ENCODE measurements at places on chromosomes 5 and 9. TPM values are rescaled to one million over a fixed set of nuclear protein-coding genes. Genes with fewer than 3 reads are reported as not detected.

- DNase-seq, result no peak
These were observed 99.4 kb downstream of the DRD1 start for GRCh38 chr5:175344331-175345195.

GRCh38 chr5:107874795-107875194 lies 204.1 kb upstream of the EFNA5 start:
- no peak for DNase-seq

DNA sequence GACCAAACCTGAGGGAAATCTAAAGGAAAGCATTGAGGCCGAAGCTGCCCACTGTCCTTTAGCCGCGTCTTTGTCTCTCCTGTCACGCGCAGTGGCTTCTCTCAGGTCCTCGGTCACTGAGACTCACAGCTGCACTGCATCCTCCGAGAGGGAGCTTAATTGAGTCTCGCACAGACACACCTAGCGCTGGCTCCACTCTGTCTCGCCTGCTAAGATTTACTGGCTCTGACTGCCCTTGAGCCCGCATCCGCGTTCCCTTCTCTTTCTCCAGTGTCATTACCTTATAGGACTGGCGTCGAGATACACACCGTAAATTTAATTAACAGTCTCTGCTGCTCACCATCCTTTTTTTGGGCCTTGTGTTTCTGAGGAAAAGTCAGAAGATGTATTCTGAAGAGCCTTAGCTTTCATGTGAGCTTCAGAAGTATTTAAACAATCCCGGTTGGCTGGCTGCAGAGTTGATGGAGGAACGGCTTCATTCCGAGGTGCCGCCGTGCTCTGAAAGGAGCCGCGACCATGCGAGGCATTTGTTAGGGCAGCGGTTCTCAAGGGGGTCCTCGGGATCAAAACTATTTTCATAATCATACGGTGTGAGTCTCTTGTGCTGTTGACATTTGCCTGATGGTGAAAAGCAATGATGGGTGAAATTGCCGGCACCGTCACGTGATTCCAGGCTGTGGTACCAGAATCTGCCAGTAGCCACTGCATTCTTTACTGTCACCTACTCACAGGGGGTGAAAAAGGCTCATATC lies 58.3 kb downstream of the GPR107 start:
- DNase-seq, result no peak

DNA sequence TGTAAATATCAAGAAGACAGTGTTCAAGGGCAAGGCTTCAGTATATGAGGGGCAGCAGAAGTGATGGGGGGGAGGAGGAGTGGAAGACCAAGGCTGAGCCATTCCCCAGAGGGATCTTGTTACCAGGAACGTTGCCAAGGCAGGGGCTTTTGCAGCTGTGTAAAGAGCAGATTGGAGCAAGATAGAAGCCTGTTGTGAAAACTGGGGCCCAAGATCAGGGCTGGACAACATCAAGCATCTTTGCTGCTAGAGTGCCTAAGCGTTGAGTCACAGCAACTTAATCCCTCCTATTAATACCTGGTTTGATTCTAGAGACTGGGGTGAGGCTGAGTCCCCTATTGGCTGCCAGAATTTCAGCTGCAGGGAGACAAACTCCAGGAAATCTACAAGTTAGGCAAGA lies 18.4 kb upstream of the ERCC6L2 start:
- DNase-seq, result peak; percentile 9

DNA sequence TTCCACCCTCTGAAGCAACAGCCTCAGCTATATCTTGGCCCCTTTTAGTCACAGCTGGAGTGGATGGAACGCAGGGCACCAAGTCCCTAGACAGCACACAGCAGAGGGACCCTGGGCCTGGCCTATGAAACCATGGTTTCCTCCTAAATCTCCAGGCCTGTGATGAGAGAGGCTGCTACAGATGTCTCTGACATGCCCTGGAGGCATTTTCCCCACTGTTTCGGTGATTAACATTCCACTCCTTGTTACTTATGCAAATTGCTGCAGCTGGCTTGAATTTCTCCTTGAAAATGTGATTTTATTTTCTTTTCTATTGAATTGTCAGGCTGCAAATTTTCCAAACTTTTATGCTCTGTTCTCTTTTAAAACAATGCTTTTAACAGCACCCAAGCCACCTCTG lies 384.8 kb downstream of the PRR16 start:
- DNase-seq, result peak; percentile 61

- no peak for DNase-seq
These were observed 774.5 kb upstream of the RGMB start for GRCh38 chr5:97998941-97999340.

DNA sequence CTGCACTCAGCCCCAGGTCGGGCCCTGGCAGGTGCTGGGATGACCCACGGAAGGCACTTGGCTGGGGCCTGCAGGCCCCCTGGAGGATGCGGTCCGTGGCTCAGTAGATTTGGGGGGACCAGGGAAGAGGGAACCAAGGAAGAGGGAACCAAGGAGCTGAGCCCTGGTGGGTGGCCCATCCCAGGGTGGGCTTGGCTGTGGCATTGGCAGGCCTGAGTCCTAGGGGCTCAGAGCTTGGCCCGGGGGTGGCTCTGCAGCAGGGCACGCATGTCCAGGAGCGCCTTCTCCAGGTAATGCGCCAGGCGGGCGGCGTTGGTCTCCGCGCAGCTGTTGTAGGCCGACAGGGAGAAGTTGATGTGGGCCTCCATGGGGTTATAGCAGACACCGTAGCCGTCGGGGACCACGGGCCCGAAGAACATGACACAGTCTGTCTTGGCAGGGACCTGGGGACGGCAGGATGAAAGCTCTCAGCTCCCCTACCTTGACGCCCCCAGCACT lies 14.3 kb downstream of the DOLPP1 start:
- no peak for DNase-seq

GRCh38 chr9:137160716-137161557 lies 8.9 kb downstream of the LRRC26 start:
- peak; percentile 84 for DNase-seq

GRCh38 chr9:83011611-83012010 lies 51.3 kb downstream of the RASEF start:
- no peak for DNase-seq

DNA sequence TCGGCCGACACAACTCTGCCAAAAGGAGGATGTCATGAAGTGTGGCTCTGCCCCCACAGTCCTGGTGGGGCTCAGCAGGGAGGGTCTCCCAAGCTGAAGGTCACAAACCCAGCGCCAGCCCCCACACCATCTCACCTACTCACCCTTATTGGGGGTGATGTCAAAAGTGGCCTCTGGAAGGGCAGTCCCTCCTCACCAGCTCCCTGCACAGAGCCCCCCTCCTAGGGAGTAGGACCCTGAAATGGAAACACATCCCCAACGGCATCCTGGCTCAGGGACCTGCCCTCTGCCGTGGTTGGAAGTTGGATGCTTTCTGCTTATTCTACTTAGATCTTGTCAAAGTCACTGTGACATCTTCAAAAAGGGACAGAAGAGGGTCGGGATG lies 89.5 kb downstream of the NSUN2 start:
- DNase-seq, result no peak

DNA sequence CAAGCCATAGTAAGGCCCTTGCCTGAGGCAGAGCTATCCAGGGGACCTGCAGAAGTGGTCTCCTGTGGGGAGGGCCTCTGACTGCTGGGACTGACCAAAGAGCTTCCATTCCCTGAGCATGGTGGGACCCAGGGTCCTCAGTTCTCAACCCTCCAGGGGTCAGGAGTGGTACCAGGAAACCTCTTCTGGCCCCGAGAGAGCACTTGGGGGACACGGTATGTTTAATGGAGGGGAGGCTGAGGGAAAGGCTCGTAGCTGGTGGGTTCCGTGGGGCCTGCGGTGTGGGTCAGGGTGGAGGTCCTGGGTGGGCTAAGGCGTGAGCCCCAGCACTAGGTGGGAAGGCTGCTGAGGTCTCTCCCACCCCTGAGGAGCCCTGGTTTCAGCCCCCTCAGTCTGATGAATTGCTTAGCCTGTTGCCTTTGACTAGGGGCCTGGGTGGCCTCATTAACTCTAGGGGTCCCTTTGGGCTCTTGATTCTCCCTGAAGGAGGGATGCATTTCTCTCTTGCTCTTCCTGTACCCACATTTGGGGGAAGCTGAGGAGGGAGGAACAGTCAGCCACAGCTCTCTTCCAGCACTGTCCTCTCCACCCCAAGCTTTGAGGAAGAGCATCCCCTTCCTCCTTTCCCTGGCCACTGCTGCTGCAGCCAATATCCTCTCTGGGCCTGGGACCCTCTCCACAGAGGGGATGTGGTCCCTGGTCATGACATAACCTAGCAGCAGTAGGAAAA lies 34.0 kb downstream of the CSF1R start:
- DNase-seq, result no peak

DNA sequence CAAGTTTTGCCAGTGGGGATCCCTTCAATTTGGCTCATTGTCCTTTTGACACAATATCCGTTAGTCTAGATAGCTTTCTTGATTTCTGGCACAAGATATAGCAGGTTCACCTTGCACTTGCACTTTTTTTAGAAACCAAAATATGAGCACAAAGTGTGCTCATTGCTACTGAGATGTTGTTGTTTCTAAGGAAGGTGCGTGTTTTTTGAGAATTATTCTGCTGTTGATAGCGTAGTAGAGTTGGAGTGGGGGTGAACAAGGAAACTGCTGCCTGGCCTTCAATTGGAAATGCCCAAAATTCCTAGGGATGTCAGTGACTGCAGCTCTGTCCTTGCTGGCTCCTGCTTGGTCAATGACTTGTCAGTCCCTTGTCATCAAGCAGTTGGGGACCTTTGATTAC lies 73.3 kb downstream of the TLE4 start:
- no peak for DNase-seq

GRCh38 chr5:131109540-131110255 lies 55.4 kb downstream of the HINT1 start:
- DNase-seq, result peak; percentile 56

DNA sequence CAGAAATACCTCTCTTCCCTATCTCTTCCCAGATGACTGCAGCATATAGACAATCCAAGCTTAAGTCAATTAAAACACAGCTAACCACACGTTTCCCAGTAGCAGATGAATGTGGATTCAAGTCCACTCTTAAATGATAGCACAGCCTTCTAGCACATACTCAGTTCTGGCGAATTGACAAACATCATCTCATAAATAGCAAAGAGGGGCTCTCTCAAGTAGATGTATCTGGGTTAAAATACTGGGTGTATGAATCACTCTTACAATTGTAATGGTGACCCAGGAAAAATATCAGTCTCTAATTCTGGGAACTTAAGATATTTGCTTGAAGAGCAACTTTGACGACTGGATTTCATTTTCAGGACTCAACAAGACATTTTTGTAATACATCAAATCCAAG lies 67.0 kb upstream of the HAPLN1 start:
- no peak for DNase-seq

DNA sequence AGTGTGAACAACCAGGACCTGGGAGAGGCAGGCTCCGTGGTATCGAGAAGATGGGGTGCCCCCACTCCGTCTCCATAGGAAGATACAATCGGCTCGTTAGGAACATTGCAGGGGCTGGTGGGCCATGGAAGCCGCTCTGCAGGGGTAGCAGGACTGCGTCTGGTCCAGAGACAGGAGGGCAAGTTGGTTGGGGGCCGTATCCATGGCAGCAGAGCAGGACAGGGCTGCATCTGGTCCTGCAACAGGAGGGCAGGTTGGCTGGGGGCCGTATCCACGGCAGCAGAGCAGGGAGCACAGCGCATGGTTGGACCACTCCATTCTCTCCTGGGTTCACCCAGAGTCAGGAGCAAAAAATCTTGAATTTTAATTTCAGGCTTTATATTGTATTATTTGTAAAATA lies 98.2 kb downstream of the ANKRD33B start:
- no peak for DNase-seq

The IGFBPL1 gene
- 9.6 TPM for polyA plus RNA-seq

The FCN2 gene
- not detected for polyA plus RNA-seq
